Liver (tissue), 10 donors: ENCODE measurements at places on chromosomes 2 and 18. TPM values are rescaled to one million over a fixed set of nuclear protein-coding genes. Genes with fewer than 3 reads are reported as not detected.

DNA sequence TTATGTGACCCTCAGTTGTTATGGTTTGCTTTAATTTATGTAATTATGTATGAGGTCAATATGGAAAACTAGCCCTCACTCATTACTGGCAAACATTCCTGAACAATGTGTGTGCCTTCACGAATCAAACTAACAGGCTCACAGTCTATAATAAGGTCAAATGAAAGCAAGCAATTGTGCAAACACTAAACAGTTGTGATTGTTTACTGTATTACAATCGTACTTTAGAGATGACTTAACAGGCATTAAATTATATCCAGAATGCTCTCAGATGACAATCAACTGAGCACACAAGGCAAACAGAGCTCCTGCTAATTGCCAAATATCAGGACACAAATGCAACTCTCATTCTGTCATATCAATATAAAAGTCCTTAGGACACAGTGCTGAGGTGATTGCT is 29.5 kb downstream of the COL5A2 start:
- H3K27ac ChIP-seq: no peak overlapping the region
- H3K4me3 ChIP-seq: no peak overlapping the region
- DNase-seq: no peak
- H3K4me1 ChIP-seq: peaks cover 3% of the 10 kb centered on the region
- H3K36me3 ChIP-seq: no peaks in the 10 kb centered on the region
- H3K27me3 ChIP-seq: no peaks in the 10 kb centered on the region

- H3K27me3 ChIP-seq: no peaks in the 10 kb centered on the region
- no peak overlapping the region for H3K27ac ChIP-seq
- no peak overlapping the region for H3K4me3 ChIP-seq
- H3K4me1 ChIP-seq: no peaks in the 10 kb centered on the region
- H3K36me3 ChIP-seq: no peaks in the 10 kb centered on the region
Observed at GRCh38 chr2:102880731-102881130, 118.9 kb downstream of the TMEM182 start.

- H3K27ac ChIP-seq: no peak overlapping the region
- peaks cover 5% of the 10 kb centered on the region for H3K4me1 ChIP-seq
- no peak overlapping the region for H3K4me3 ChIP-seq
- H3K36me3 ChIP-seq: peaks cover 5% of the 10 kb centered on the region
Observed at GRCh38 chr2:47054868-47055267, 100.2 kb downstream of the STPG4 start.

GRCh38 chr2:47360927-47361326 is 42.0 kb upstream of the MSH2 start:
- no peak overlapping the region for H3K4me3 ChIP-seq
- H3K36me3 ChIP-seq: no peaks in the 10 kb centered on the region
- H3K27me3 ChIP-seq: no peaks in the 10 kb centered on the region
- H3K27ac ChIP-seq: no peak overlapping the region
- no peaks in the 10 kb centered on the region for H3K4me1 ChIP-seq
- no peak for DNase-seq

Gene POTEI
- polyA plus RNA-seq: not detected

DNA sequence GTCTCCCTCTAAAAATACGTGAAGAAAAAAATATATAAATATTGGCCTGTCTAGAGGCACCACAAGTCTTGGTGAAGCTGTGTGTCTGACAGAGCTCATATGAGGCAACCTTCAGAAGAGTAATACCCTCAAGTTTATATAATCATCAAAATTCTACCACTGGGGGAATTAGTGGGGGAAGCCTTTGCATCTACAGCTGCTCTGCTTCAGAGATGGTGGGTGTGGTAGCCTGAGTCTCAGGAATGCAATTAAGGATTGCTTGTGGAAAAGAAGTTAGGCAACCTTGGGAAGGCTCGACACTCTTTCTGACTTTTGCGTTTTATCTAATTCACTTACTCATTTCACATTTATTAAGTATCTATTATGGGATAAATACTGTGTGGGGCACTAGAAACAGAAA is 17.4 kb downstream of the TPGS2 start:
- H3K4me3 ChIP-seq: no peak overlapping the region
- no peak for DNase-seq
- no peaks in the 10 kb centered on the region for H3K4me1 ChIP-seq
- H3K36me3 ChIP-seq: peaks cover 2% of the 10 kb centered on the region
- H3K27ac ChIP-seq: no peak overlapping the region

DNA sequence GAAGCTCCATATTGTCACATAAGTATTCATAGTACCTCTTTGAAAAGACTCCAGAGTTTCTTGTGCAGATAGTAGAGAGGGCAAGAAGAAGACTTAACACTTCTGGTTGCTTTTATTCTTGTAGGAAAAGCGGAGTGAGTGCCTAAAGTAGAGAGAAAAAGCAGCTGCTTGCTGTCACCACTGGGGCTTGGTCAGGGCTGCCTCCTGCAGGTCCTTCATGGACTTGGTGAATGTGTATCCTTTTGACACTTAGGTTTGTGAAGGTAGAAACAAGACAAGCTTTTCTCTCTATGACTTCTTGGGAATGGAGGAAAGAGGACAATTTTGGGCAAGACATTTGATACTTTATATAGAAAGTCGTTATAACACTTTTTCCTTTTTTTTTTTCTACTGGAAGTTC is 312.8 kb upstream of the FANCL start:
- H3K27me3 ChIP-seq: no peaks in the 10 kb centered on the region
- no peak overlapping the region for H3K4me3 ChIP-seq
- no peaks in the 10 kb centered on the region for H3K36me3 ChIP-seq
- DNase-seq: no peak

DNA sequence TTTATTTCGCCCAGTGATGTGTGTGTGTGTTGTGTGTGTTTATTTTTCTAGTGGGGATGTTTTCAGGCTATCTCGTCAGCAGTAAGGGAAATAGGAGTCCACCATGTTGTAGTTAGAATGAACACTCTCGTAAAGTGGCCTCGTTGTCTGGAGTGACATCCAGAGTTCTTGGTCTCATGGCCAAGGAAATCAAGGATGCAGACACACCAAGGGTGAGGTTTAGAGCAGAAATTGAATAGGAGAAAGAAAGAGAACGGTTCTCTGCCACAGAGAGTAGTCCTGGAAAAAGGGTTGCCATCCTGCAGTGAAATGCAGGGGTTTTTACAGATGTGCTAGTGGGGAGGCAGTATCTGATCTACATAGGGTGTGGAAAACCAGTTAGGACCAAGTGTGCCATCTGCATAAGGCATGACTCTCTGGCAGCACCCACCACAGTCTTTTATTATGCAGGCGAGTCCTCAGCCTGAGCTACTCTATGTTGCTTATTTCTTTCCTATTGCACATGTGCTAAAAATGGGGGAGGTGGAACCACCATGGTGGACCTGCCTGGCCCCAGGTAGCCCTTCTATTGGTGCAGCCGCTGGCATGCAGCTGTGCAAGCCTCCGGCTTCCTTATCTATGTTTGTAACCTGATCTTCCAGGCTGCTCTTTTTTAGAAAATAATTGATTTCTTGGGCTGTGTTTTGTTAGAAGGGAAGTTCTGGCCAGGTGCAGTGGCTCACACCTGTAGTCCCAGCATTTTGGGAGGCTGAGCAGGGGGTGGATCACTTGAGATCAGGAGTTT is 23.2 kb downstream of the RALB start:
- no peaks in the 10 kb centered on the region for H3K27me3 ChIP-seq
- H3K4me1 ChIP-seq: no peaks in the 10 kb centered on the region
- no peak overlapping the region for H3K4me3 ChIP-seq
- H3K36me3 ChIP-seq: no peaks in the 10 kb centered on the region
- H3K27ac ChIP-seq: no peak overlapping the region
- no peak for DNase-seq

- no peak overlapping the region for H3K27ac ChIP-seq
- H3K36me3 ChIP-seq: no peaks in the 10 kb centered on the region
- H3K27me3 ChIP-seq: no peaks in the 10 kb centered on the region
- DNase-seq: no peak
- H3K4me3 ChIP-seq: no peak overlapping the region
- H3K4me1 ChIP-seq: peaks cover 4% of the 10 kb centered on the region
Observed at GRCh38 chr2:226652369-226652768, 147.3 kb downstream of the IRS1 start.

DNA sequence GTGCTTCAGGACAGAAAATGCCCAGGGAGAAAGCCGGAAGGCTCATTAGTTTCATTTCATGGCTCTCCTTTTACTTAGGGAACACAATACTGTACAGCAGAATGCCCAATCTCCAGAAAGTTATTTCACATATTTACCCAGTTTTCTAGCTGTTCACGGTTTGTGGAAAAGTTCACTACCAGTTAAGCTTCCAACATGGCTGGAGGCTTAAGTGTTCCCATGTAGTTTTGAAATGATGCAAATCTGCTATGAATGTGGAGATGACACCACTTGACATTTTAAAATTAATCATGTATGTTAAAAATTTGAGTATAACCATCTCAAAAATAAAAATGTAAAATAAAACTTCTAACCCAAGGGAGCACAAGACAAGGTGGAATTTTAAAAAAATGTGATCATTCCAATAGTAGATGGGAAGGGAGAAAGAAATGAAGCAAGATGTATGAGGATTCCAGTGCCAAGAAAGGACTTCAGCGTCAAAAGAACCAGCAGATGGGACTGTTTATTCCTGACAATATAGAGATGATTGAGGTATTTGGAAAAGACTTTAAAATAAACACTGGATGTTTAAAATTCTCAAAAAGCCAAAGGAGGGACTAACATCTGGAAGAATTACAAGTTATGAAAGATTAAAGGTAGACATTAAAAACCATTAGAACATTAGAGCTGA is 60.9 kb upstream of the OSR1 start:
- H3K4me1 ChIP-seq: no peaks in the 10 kb centered on the region
- no peak overlapping the region for H3K4me3 ChIP-seq
- H3K27me3 ChIP-seq: no peaks in the 10 kb centered on the region
- no peak for DNase-seq
- no peaks in the 10 kb centered on the region for H3K36me3 ChIP-seq

DNA sequence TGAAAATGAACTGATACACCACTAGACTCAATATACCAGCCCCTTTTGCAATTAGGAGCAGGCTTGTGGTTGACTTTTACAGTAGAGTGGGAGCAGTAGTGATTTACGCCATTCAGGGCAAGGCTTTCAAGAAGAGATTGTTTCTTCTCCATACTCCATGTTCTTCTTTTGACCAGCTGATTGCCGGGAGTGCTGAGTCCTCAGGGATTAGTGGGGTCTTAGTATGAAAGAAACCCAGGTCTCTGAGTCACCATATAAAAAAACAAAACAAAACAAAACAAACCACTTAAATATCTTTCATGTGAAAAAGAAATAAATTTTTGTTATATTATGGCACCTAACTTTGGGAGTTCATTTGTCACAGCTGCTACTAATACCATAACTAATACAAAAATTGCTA is 465.6 kb upstream of the TRIB2 start:
- DNase-seq: no peak
- H3K4me1 ChIP-seq: no peaks in the 10 kb centered on the region
- H3K27ac ChIP-seq: no peak overlapping the region
- H3K4me3 ChIP-seq: no peak overlapping the region

- no peak overlapping the region for H3K4me3 ChIP-seq
- no peak for DNase-seq
- no peaks in the 10 kb centered on the region for H3K4me1 ChIP-seq
- no peaks in the 10 kb centered on the region for H3K27me3 ChIP-seq
- no peak overlapping the region for H3K27ac ChIP-seq
Observed at GRCh38 chr2:99256677-99257076, 1.2 kb upstream of the LYG2 start.

DNA sequence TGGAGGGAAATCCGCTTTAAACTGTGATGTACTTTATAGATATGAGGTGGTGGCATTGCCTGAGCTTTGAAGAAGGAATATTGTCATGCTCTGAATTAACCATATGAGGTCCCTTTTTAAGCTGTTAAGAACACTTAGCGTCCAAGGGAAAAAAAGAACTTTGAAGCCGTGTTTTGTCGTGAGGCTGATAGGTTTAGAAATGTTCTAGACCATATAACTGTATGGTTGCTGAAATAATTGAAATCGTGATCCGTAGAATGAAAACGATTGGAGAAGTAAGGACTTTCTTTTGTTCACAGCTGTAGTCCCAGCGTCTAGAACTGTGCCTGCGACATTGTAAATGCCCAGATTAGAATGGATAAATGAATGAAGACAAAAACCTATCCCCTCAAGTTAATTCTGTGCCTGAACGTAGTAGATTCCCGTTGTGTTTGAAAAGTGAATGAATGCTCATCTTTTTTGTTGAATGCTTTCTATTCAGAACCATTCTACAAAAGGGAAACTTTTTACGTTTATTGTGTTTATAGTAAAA is 1.5 kb downstream of the SMCHD1 start:
- H3K36me3 ChIP-seq: no peaks in the 10 kb centered on the region
- H3K4me3 ChIP-seq: peak overlapping the region; percentile 95
- no peaks in the 10 kb centered on the region for H3K27me3 ChIP-seq
- peaks cover 11% of the 10 kb centered on the region for H3K4me1 ChIP-seq
- DNase-seq: no peak

- H3K27me3 ChIP-seq: no peaks in the 10 kb centered on the region
- no peak overlapping the region for H3K4me3 ChIP-seq
- H3K27ac ChIP-seq: no peak overlapping the region
- H3K4me1 ChIP-seq: no peaks in the 10 kb centered on the region
- H3K36me3 ChIP-seq: no peaks in the 10 kb centered on the region
- DNase-seq: no peak
Observed at GRCh38 chr2:212328712-212329496, 209.7 kb downstream of the ERBB4 start.

GRCh38 chr18:70491734-70492348 is 203.0 kb downstream of the SOCS6 start:
- peaks cover 10% of the 10 kb centered on the region for H3K4me1 ChIP-seq
- peak; percentile 67 for DNase-seq
- no peak overlapping the region for H3K27ac ChIP-seq
